ENCODE measurements at places on chromosomes 7 and 10.
A peak's percentile ranks its signal among the peaks of the same experiment; 100 is the strongest.

- DNase-seq = no peak
Observed at GRCh38 chr10:35424680-35425285, 88.5 kb downstream of the CCNY start.

DNA sequence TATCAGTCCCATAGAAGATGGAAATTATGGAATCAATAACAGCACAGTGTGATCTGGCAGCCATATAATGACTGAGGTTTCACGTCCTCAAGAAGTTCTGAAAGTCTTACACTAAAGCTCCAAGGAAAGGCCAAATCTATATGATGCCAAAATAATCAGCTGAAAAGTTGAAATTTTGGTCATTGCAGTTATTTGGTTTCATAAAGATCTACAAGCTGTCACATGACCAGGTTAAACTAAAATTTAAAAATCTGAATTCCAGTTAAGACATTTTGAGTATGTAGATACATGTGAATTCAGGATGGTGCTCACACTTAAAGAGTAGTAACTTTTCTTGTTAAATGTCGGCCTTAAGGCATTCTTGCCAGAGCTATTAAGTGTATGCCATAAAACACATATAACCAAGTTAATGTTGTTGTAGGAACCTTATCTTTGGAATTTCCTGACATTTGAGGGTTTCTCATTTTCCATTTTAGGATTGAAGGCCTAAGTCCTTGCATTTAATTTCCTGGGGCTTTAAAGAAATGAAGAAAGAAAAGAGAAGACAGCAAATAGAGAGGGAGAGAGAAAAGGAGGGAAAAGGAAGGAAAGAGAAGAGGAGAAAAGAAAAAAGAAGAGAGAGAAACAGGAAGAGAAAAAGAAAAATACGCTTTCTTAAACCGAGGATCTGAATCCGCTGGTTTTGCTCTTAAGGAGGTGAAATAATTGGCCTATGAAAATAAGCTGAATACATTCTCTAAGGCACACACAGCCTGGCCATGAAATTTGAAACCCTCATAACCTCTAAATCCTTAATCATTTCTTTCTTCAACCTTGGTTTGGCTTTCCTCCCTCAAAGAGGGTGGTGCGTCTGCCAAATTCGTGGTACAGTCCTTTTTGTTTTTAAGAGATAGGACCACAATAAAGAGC lies 43.8 kb downstream of the DENND2A start:
- no peak for DNase-seq

- no peak for DNase-seq
Observed at GRCh38 chr7:18572885-18573284, 77.3 kb downstream of the HDAC9 start.

- no peak for DNase-seq
Observed at GRCh38 chr7:22624781-22625180, 102.2 kb upstream of the IL6 start.

- DNase-seq = no peak
Observed at GRCh38 chr7:24779283-24779655, 22.0 kb upstream of the GSDME start.

DNA sequence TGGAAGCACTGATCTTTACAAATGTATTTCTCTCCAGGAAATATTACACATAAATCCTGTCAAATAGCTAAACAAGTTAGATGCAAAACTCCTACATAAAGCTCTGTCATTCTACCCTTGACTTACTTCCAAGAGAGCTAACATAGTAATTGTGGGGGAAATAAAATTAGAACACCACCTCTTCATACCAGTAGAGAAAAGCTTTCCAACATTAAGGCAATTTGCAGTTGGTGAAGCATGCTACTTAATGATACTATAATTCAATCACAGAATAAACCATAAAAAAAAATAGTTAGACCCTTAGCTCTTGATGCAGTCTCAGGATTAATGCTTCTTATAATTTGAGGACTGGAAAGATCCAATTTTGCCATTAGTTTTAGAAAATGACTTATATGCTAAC lies 35.2 kb downstream of the SEMA3A start:
- no peak for DNase-seq

- peak; percentile 33 for DNase-seq
Observed at GRCh38 chr7:23410446-23411183, 59.7 kb downstream of the IGF2BP3 start.

DNA sequence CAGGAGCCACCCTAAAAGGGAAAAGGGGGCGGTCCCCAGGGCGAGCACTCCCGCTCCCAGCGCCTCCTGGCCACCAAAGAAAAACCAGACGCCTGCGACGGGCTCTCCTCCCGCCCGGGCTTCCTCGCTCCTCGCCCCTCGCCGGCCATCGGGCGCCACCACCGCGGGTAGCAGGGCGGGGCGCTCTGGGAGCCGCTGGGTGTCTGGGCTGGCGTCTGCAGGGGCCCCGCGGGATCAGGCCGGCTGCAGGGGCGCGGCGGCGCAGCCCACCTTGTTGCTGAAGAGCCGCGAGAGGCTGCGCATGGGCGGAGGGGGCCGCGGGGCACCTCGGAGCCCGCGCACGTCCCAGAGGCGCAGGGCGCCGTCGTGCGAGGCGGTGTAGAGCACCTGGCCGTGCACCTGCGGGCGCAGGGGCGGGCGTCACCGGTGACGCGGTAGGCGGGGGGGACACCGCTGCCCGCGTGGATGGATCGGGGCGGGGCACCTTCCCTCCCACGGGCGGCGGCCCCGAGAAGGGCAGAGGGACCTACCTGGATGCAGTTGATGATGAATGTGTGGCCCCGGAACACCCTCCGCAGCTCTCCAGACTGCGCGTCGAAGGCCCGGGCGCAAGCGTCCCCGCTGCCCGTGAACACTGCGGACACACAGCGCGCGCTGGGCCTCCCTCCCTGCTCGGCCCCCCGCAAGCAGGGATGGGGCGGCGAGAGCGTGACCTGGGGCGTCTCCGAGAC lies 28.3 kb downstream of the WDR86 start:
- no peak for DNase-seq

GRCh38 chr7:128240696-128241386 lies at the start of gene LEP:
LEP (plus strand) TSS chr7:128241278; CDS start chr7:128252019, 10,741 bp downstream.
- DNase-seq = no peak

GRCh38 chr10:79401015-79401921 lies 44.2 kb downstream of the ZCCHC24 start:
- DNase-seq = no peak

DNA sequence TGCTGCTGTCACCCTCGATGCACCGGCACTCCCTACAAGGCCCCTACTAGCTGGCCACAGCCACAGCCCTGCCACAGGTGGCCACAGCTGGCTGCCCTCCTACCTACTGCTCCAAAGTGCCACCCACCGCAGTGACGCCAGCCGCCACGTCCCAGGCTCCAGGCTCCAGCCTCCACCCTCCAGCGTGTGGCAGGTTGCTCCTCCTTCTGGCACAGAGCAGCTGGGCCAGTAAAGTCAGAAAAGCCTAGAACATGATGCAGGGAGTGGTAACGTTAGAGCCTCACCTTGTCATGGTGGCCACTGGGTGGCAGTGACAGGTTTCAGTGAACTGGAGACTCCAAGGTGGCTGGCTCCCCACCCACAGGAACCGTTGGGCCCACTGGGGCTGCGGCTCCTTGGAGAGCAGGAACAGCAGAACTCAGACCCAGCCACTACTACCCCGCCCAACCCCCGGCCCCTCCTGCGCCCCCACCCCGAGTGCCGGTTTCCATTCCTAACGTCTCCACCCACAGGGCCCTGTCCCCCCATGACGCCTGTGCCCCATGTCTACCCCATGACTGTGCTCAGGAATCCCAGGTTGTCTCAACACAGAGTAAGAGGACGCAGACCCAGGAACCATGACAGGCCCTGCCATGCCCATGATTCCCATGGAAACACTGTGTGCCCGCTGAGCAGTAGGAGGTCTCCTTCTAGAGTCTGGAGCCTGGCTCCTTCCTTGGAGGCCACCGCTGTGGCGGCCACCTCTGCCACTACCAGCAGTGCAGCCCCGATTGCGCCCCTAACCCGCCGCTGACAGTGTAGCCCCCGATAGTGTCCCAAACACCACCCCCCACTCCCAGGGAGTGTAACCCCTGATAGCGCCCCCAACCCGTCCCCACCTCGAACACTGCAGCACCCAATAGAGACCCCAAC lies 52.3 kb upstream of the ZNF33B start:
- no peak for DNase-seq

DNA sequence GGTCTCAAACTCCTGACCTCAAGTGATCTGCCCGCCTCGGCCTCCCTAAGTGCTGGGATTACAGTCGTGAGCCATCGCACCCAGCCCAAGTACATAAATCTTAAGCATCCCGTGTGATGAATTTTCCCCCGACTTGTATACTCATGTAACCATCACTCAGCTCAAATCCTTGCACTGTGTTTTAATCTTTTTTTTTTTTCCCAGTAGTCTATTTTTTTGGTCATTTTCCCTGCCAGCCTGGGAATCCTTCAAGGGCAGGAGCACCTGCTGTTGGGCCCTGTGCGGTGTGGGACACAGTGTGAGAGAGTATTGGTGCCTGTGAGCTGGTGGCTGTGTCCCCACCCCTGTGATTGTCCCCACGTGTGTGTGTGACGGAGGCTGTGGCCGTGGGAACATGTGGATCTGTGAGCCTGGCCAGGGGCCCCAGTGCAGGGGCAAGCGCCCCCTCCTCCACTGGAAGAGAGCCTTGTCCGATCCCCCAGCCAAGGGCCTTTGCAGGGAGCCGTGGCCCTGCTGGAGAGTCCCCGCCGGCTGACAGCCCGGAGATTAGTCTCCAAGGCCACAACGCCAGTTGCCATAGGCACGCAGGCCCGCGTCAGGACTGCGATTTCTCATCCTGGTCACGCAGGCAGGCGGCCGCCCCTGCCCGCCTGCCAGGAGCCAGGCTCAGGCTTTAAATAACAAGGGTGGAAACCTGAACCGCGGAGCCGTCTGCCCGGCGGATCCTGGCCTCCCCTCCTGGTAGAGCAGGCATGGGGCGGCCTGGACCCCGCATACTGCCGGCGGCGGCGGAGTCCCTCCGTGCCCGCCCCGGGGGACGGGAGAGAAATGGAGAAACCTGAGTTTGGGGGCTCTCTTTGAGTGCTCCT lies 26.5 kb downstream of the GTF2IRD1 start:
- peak; percentile 70 for DNase-seq

DNA sequence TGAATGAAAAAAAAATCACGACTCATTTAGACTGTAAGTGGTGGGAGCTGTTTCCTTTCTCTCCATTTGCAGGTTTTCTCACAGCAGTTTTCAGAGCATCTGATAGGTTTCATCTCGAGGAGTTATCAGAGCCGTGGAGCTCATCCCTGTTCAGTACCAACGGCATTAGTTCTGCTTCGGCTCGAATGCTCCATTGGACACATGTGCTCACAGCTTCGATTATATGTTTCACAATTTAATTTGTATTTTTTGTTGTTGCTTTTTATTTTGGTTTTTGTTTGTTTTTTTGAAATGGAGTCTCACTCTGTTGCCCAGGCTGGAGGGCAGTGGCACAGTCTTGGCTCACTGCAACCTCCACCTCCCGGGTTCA lies 1.5 kb downstream of the SLC18A2 start:
- DNase-seq = no peak

GRCh38 chr10:68959695-68960527 lies 3.9 kb downstream of the DDX21 start:
- DNase-seq = no peak

- DNase-seq = no peak
Observed at GRCh38 chr7:22425361-22425760, 68.4 kb upstream of the RAPGEF5 start.

GRCh38 chr7:112905950-112906349 lies 115.8 kb upstream of the TMEM168 start:
- DNase-seq = peak; percentile 38

DNA sequence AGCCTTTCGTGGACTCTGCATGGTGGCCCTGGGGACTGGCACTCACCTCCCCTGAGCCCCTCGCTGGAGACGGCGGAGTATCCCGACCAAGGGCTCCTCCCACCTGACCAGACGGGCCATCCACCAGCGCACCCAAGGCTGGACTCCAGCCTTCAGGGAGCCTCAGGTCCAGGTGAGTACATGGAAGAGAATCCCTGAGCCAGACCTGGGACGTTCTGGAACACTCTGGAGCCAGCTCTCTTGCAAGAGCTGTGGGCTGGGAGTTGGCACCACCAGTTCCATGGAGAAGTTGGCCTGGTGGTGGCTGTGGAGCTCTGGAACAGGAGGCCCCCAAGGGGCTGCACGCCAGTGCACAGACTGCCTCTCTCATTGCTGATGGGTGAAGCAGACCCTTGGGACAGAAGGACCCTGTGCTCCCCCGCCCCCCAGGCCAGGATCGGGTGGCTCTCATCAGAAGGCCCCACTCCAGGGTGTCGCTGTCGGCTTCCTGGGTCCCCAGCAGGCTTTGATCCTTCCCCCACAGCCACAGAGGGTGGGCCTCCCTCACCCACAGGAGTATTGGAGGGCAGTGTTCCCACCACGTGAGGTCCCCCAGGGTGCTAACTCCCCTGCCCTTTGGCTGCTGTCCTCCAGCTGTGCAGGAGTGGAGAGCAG lies 189.9 kb downstream of the EBF3 start:
- DNase-seq = no peak

DNA sequence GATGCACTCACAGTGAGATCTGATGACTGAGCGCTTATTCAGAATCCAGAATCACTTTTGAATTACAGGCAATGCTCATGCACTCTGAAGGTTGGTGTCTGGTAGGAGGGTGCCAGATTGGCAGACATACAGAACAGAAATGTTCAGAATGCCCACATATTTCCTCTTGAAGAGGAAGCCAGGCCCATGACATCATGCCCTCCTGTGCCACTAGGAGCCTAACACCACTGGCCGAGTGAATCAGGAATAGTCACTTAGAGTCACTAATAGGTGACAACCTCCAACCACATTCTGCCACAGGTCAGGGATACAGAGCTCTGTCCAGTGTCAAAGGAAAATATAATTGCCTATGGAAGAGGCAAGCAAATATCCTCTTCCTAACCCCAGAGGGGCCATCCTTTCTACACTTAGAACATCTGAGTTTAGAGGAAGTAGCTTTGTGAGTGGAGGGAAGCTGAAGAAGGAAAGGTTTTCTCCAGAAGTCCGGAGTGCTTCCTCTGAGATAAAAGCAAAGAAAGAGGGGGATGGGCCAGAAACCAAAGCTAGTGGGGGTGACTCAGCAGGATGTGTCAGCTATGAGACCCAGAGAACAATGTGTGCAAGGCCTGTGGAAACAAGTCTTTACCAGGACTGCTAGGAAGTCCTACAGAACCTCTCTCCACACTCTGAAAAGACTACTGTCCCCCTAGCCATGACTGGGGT lies 838.8 kb downstream of the GRID1 start:
- DNase-seq = no peak

DNA sequence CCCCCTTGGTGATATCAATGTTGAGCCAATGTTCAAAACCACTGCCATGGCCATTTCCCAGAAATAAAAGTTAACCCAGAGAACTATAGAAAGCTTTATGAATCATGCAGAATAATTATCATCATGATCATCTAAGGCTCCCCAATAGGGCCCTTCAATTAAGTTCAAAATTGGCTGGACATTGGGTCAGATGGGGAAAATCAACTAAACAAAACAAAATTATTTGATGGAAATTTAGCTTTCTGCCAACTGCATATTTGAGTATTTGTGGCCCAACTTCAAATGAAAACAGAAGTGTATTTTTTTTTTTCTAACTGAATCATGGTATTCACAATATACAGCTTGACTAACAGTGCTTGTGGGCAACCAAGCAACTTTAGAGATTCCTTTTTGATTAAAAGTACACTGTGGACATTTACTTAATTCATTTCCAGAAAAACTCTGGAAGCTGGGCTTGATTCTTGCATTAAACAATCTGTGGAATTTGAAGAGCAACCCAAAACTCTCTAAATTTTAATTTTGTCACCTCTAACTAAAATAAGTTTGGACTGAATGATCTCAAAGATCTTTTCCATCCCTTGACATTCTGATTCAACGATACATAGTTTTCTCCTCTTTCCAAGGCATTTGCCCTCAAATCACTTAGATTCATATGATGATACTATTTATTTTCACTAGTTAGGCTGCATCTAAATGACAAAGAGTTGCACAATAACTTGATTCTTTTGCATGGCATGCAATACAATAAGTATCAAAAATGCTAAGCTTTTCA lies 203.2 kb downstream of the AHR start:
- no peak for DNase-seq

Measured in inflammatory macrophage treated with lipopolysaccharide for 1 hour (primary cell).